ENCODE measurements at places on chromosomes 5 and 9.

- no peak for DNase-seq
These were observed 15.9 kb downstream of the CMBL start for GRCh38 chr5:10291692-10292339.

- DNase-seq = no peak
These were observed 224.8 kb upstream of the TBC1D2 start for GRCh38 chr9:98479967-98480847.

GRCh38 chr5:96730586-96730985 lies 68.4 kb downstream of the CAST start:
- no peak for DNase-seq

GRCh38 chr5:1016036-1016435 lies 7.4 kb downstream of the NKD2 start:
- no peak for DNase-seq

- DNase-seq = no peak
These were observed 362.0 kb downstream of the SPOCK1 start for GRCh38 chr5:137136991-137137632.

GRCh38 chr9:135530146-135530545 lies 8.9 kb downstream of the LCN1 start:
- DNase-seq = no peak

GRCh38 chr9:5568868-5569267 lies 58.5 kb downstream of the PDCD1LG2 start:
- DNase-seq = no peak

DNA sequence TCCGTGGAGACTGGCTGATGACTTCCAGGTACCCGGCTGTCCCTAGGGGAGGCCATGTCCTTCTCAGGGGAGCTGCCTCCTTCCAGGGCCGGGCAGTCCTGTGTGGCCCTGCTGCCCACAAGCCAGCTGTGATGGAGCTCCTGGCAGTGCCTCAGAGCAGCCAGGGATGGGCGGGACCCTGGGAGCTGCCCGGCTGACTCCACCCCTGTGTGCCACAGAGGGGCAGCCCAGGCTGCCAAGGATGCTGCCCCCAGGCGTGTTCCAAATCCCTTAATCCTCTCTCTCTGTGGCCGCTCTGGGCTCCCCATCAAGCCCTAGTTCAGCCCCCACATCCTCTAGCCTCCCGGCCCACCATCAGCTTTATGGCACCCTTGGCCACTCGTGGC lies 7.0 kb upstream of the SCGB3A1 start:
- DNase-seq = no peak

- DNase-seq = no peak
These were observed 28.5 kb upstream of the QSOX2 start for GRCh38 chr9:136273921-136274785.

DNA sequence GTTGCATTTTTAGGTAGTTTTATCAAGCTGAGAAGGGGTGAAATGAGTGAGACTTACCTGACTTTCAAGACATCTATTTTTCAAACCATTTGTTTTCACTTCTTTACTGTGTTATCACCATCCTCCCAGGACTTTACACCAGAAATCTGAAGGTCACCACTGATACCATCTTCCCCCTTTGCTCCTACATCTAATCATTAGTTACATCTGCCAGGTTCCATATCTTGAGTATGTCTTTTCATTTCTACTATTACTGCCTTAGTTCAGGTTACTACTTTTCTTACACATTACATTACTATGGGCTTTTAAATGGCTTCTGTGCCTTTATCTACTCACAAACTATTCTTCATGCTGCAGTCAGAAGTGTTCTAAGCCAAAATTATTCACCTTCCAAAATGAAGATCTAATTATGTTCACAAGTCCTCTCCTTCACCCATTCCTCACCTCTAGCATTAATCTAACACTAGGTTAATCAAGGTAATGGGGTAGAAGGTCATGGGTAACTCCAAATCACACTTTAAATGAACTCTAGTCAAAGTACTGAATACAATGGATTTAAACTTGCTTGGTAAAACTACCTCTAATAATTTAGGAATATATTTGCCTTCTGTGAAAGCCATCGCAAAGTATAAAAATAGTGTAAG lies 2.1 kb upstream of the HSDL2 start:
- no peak for DNase-seq

DNA sequence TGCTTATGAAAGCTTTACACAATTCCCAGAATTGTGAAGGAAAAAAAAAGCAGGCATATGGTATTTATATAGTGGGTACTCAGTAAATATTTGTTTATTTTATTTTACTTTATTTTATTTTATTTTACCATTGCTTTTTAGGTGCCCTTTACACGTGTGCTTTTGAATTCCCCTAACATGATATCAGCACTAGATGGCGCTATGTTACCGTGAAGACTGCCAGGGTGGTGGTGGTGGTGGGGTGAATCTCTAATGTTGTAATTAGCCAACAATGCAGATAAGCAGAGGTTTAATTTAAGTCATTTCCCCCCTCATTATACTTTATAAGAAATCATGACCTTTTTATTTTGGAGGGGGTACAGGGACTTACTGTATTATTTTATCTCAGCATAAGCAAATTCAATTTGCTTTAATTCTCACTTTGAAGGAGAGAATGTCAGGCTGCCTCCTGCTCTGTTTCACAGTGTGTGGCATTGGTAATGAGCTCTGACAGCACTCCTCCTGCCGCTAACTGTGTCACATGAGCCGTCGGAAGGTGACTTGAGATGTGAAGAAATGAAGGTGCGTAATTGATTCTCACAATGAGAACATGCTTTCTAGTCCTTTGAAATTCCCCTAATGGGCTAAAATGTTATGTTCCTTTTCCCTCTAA lies 165.6 kb downstream of the YTHDC2 start:
- DNase-seq = peak; percentile 11

- DNase-seq = no peak
These were observed 74.0 kb downstream of the MACROH2A1 start for GRCh38 chr5:135324897-135325650.

DNA sequence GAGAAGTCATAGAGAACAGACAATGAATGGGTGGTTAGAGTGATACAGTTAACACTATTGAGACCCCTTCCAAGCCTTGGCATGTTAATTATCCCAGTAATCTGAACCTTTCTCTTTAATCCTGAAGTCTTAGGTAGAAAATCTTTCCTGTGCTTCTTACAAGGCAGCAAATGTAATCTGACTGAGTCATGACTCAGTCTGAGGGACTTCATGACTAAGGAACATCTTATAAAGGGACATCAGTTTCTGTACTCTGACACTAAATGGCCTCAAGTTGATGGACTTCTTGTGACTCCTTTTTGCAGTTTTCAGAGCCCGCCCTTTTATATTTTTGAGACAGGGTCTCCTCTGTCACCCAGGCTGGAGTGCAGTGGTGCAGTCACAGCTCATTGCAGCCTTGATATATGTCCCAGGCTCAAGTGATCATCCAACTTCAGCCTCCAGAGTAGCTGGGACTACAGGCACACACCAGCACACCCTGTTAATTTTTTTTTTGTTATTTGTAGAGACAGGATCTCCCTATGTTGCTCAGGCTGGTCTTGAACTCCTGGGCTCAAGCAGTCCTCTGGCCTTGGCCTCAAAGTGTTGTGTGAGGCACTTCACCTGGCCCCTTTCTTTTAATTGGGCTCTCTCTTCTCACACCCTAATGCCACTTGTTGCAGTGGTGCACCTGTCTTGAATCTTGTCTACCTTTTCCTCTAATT lies 9.5 kb downstream of the EXOSC3 start:
- no peak for DNase-seq

- DNase-seq = no peak
These were observed 11.3 kb upstream of the TSLP start for GRCh38 chr5:111060169-111060568.

DNA sequence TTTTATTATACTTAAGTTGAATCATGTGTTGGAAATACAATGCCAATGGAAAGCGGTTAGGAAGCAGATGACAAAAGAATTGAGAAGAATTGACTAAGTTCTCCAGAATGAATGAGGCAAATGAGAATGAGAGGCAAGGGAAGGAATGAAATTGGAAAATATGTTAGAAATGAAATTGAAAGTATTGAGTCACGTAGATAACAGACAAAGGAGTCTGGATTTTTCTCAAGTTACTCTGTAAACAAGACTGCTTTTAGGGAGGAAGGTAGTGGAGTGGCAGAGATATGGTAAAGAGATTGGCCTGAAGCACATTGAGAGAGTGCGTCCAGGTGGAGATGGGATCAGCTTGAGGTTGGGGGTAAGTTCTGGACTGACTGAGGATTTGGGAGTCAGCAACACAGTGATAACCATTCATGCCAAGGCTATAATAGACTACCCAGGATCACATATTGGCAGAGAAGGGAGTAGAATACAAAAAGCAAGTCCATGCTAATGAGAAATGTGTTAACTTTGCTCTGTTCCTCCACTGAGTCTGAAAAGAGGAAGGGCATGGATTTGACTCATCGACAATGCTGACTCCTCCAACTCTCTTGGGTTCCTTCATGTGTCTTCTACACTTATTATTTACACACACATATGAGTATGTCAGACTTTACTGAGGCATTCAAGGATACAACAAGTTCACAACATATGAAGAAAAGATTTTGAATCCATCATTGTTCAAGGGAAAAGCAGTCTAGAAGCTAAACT lies 814.2 kb upstream of the ZNF608 start:
- DNase-seq = no peak

DNA sequence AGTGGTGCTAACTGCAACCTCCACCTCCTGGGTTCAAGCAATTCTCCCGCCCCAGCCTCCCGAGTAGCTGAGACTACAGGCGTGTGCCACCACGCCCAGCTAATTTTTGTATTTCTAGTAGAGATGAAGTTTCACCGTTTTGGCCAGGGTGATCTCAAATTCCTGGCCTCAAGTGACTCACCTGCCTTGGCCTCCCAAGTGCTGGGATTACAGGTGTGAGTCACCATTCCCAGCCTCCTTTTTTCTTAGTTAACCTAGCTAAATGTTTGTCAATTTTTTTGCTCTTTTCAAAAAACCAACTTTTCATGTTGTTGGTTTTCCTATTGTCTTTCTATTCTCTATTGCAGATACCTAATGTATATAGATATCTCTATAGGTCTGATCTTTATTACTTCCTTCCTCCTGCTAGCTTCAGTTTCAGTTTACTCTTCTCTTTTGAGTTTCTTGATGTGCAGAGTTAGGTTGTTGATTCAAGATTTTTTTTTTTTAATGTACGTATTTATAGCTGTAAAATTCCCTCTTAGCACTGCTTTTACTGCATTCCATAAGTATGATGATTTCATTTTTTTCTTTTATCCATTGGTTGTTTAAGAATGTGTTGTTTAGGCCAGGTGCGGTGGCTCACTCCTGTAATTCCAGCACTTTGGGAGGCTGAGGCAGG lies 32.9 kb downstream of the FGD3 start:
- DNase-seq = no peak

Measured in astrocyte of the cerebellum (primary cell).